SJSA1 (cell line): ENCODE measurements at places on chromosomes 2 and 18. TPM values are rescaled to one million over a fixed set of nuclear protein-coding genes. Genes with fewer than 3 reads are reported as not detected.

The GPR45 gene
- total RNA-seq, result 0.16 and 0.29 TPM in 2 replicates

- DNase-seq, result peak; percentile 40
Observed at GRCh38 chr2:215921895-215922294, 91.5 kb downstream of the MREG start.

DNA sequence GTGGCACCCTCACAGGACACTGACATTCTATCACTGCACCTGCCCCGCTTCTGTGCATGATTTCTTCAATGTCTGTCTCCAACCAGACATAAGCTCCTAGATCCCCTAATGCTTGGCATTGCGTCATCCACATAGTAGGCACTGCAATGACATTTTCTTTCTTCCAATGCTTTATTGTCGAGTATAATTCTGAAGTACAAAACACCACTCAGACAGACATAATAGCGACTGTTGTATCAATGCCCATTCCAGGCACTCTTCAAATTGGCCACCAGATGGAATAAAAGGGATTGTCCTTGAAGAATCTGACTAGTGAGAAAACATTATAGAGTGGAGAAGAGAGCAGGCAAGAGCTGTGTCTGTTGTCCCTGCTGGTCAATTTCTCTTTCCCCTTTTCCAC lies 89.0 kb downstream of the LPIN1 start:
- DNase-seq, result no peak

- no peak for DNase-seq
Observed at GRCh38 chr2:159897081-159897480, 99.1 kb upstream of the CD302 start.

GRCh38 chr18:54777118-54777791 lies 51.0 kb upstream of the RAB27B start:
- DNase-seq, result no peak

- DNase-seq, result no peak
Observed at GRCh38 chr18:78955051-78955450, 24.6 kb upstream of the SALL3 start.

GRCh38 chr2:37786191-37786698 lies 114.8 kb upstream of the CDC42EP3 start:
- no peak for DNase-seq

DNA sequence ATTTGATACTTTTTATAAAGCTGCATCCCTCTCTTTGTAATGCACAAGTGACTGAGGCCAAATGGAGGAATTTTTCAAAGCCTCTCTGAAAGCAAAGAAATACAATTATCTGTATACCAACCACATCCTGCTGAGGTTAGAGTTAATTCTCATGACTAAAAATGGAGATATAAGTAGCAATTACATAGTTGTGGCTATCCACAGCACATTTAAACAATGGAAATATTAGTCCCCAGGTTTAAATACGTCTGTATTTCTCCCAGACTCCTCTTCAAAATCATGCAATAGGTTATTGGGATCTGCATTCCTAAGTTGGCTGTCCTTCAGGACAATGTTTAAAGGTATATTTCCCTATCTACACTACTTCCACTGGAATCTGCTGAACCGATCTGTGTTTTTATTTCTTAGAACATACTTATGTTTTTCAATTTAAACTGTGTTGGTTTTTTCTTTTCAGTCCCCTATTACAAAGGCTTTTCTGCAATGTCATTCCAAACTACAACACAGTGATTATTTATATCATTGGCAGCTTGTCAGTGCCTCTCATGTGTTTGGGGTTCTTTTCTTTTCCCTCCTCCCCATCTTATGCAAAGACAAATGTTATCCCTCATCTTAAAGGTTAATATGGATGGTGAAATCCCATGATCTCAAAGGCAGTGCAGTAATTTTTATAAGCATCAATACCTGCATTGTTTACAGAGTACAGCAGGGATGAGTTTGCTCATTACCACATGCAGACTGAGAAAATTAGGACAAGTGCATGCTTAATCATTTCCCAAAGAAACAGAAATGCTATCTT lies 134.8 kb upstream of the FSHR start:
- no peak for DNase-seq

DNA sequence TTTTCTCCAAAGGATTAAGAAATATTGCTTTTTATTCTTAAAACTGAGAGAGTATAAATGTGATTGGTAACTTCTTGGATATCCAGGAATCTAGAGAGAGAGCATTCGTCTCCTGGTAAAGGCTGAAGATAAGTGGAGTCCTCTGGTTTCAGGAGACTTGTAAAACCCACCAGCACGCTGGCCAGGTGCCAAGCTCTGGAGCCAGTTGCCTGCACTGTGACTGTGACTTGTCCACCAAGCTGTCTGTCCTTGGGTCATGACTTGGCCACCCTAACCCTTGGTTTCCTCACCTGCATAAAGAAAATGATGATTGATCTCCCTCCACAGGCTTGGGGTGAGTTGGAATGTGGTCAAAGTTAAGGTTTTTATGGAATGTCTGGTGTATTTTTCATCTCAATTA lies 185.4 kb upstream of the NCKAP5 start:
- DNase-seq, result no peak
